ENCODE measurements at places on chromosomes 3 and 15. TPM values are rescaled to one million over a fixed set of nuclear protein-coding genes. Genes with fewer than 3 reads are reported as not detected.

- DNase-seq = no peak
These were observed 41.6 kb upstream of the LINGO1 start for GRCh38 chr15:77674327-77674726.

The KNSTRN gene
- 117 TPM for total RNA-seq

DNA sequence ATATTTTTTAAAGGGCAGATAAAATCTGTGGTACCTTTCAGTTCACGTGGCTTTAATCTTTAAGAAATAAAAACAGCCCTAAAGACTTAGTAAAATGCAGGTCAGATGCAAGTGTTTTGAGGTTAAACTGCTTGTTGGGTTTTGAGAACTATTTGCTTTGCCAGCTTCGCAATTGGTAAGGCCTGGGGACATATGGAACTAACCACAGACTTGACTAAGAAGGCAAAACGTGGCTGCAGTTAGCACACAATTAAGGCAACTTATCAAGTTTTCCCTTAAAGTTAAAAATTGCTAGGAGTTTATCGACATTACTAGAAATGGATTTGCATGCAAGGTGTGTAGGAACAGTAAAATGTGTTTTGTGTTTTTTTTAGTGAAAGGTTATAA is 206.9 kb downstream of the ZNF385D start:
- no peak for DNase-seq

- DNase-seq = peak; percentile 40
These were observed 40.2 kb downstream of the TRANK1 start for GRCh38 chr3:36904641-36905040.

GRCh38 chr3:37853691-37854413 is 7.8 kb upstream of the CTDSPL start:
- DNase-seq = no peak

The TMEM212 gene
- not detected for total RNA-seq

DNA sequence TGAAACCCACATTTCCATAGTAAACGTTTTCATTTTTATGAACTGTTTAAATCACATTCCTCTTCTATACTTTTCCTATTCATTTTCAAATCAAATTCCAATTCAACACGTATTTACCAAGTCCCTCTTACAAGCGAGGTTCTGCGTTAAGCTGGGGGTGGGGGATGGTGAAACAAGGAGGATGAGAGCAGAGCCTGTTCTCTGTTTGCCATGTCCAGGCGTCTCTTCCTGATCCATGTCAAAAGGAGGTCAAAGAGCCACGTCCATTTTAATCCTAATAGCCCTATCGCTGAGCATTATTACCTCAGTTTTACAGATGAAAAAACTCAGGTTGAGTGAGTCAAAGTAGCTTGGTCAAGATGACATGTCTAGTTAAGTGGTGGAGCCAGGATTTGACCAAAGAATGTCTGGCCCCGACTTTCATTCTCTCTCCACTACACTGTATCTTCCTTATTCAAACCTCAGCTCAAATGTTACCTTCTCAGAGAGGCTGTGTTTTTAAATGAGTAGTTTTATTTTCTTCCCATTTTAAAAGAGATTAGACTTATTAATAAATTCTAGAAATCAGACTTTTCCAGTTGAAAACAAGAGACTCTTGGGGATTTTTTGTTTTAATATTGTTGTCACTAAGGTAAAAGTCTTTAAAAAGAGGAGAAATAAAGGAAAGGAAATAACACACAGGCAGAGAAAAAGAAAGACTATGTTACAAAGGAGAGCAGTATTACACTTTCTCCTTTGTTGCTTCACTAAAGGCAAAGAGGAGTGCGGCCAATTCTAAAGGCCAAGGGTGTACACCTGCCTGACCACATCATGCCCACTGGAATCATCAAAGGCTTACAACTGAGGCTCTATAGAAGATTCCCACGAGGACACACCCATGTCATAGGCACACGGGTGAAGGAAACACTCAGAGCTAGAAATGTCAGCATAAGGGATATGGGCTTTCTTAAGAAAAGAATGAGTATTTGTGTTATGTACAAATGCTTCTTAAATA is 42.4 kb downstream of the MYO5A start:
- DNase-seq = no peak

- DNase-seq = peak; percentile 12
These were observed 186.6 kb upstream of the FEZF2 start for GRCh38 chr3:62559831-62560445.

- DNase-seq = peak; percentile 23
These were observed 1.2 kb downstream of the ACOX2 start for GRCh38 chr3:58535531-58536500.

GRCh38 chr15:52006702-52007340 is 12.2 kb upstream of the MAPK6 start:
- DNase-seq = no peak

- no peak for DNase-seq
These were observed 89.8 kb upstream of the TNFSF10 start for GRCh38 chr3:172612871-172613678.

DNA sequence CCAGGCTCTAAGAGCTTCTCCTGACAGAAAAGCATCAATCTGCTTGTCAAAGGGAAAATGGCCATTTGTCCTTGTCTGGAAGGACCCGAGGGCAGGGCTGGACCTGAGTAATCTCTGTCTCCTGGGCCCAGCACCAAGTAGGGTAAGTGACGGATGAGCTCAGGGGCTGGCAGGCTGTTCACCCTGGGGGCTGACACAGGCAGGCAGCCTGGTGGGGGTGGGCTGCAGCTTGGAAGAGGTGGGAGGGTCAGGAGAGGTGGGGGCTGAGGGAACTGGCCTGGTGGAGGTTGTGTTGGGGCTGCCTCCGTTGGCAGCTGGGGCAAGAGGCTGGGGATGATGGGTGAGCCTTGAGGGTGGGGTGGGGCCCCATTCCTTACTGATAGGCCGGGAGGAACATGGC is 42.3 kb upstream of the ADPGK start:
- DNase-seq = no peak

The LRRIQ4 gene
- not detected for total RNA-seq

The C2CD4A gene
- 0.26 TPM for total RNA-seq

The ITIH1 gene
- not detected for total RNA-seq

- no peak for DNase-seq
These were observed 331.2 kb upstream of the DCBLD2 start for GRCh38 chr3:99232696-99233095.

DNA sequence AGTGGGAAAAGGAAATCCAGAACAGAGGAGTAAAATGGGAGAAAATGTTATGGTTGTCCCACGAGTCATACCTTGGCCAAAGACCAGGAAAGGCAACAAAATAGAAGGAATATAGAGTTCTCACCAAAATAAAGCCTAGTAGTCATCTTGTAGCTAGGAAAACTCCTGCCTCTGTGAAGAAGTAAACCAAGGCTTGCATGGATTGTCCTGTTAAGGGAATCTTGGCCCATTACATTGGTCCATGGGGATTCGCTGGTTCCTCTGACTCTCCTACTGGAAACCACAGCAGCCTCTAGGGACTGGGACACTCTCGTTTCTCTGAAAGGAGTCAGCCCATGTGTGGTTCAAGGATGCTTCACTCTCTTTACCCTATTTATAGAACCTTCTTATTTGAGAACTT is 62.9 kb upstream of the FNDC3B start:
- DNase-seq = peak; percentile 42

DNA sequence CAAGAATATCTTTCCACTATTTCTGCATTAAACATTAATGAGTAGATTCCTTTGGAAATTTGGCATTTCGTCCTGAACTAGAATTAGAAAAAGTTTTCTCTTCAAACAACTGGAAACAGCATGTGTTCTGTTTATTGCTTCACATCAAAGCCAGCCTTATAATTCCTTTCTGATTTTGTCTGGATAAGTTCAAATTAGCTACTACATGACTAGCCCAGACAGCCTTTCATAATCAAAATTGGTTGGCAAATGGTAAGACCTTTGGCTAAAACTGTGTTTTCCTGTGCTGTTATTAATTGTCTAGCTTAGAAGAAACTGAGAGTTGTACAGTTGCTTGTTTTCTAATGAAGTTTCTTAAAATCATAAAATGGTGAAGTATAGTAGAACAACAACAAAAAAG is 52.7 kb upstream of the P3H2 start:
- DNase-seq = no peak

- peak; percentile 72 for DNase-seq
These were observed 120.9 kb upstream of the ZBED2 start for GRCh38 chr3:111715911-111716523.
